Osteoblast (primary cell): ENCODE measurements at places on chromosomes 4 and X.

DNA sequence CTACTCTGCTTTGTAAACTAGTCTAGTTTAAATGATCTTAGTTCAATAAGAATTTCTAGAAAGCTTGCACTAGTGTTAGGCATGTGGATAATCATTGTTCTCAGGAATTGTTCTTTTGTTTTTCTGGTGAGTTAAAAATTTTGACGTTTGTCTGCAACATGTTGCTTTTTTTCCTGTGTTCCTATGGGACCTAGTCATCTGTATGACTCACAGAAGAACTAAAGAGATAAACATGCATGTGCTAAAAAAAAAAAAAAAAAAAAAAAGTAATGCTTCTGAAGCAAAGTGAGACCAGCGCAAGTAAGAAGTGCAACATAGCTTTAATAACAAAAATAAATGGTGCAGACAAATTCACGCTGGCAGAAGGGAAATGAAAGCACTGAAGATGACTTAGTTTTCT lies 471.2 kb downstream of the IQCM start:
- no peak overlapping the region for H3K27ac ChIP-seq
- H3K27me3 ChIP-seq = no peaks in the 10 kb centered on the region
- H3K36me3 ChIP-seq = no peaks in the 10 kb centered on the region
- no peak overlapping the region for H3K4me3 ChIP-seq

DNA sequence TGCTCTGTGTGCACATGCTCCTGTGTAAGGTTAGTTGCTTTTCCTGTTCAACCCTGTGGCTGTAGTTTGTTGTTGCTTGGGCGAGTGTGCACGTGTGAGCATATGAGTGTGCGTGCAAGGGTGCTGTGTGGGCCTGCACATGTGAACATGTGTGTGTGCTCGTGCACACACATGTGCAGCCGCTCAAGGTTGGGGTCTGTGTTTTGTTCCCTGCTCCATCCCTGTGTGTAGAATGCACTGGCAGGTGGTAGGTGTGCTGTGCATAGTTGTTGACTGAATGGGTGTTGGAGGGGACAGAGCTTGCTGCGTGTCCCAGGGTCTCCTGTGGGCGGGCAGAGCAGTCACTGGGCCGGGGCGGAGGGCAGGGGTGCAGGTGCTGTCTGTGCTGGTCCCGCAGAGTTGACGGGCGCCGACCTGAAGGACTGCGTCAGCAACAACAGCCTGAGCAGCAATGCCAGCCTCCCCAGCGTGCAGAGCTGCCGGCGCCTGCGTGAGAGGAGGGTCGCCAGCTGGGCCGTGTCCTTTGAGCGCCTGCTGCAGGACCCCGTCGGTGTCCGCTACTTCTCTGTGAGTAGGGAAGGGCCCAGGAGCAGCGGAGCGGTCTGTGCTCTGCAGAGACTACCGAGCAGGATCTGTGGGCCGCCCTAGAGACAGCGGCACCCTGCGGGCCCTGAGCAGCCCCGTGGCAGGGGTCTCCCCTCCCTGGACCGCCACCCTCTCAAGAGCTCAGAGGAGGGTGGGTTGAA lies 27.9 kb upstream of the HGFAC start:
- no peaks in the 10 kb centered on the region for H3K27me3 ChIP-seq
- no peak overlapping the region for H3K4me3 ChIP-seq
- no peaks in the 10 kb centered on the region for H3K36me3 ChIP-seq
- no peak overlapping the region for H3K27ac ChIP-seq

- H3K27ac ChIP-seq = no peak overlapping the region
- peak; percentile 47 for DNase-seq
- no peaks in the 10 kb centered on the region for H3K27me3 ChIP-seq
- no peak overlapping the region for H3K4me3 ChIP-seq
These were observed 2.1 kb downstream of the SASH3 start for GRCh38 chrX:129781680-129782495.

GRCh38 chr4:173591760-173592159 lies 61.7 kb upstream of the HAND2 start:
- no peak overlapping the region for H3K27ac ChIP-seq
- no peaks in the 10 kb centered on the region for H3K4me1 ChIP-seq
- no peak overlapping the region for H3K4me3 ChIP-seq
- DNase-seq = no peak
- no peaks in the 10 kb centered on the region for H3K27me3 ChIP-seq

DNA sequence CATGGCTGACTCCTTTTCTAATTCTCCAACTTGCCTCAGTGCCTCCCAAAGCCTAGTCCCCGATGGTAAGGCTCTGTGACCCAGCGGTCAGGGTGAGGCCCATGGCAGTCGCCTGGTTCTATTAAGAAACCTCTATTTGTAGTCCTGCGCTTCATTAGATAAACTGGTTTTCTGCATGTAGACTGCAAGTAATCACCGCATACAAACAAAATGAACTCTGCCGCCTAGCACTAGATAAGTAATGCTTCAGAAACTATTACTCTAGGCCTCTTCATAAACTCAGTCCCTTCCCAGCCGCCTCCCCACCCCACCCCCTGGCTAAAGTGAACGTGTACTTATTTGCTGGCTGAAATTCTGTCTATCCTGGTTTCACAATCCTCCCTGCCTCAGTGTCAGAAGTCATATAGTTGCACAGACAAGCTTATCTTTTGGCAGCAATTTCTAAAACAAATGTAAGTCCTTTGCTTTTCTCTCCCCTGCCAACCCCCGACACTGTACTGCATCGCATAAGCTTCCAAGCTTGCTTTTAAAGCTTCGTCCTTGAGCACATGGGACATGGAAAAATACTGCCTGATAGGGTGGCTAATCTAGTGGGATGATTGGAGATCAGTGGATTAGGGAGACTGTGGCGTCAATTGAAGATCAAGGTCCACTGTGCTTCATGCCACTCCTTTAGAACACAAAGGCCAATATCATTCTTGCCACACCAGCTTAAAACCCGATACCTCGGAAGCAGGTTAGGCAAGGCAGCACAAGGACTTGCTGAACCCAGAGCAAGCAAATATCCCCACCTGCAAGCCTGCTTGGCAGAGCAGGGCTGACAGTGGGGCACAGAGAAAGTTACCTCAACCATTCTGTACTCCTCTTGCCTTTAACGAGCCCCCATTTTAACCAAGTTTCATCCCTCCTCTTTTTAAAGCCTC lies 125.8 kb downstream of the IRF2 start:
- no peaks in the 10 kb centered on the region for H3K36me3 ChIP-seq
- H3K4me3 ChIP-seq = no peak overlapping the region
- H3K27ac ChIP-seq = no peak overlapping the region
- H3K27me3 ChIP-seq = no peaks in the 10 kb centered on the region

DNA sequence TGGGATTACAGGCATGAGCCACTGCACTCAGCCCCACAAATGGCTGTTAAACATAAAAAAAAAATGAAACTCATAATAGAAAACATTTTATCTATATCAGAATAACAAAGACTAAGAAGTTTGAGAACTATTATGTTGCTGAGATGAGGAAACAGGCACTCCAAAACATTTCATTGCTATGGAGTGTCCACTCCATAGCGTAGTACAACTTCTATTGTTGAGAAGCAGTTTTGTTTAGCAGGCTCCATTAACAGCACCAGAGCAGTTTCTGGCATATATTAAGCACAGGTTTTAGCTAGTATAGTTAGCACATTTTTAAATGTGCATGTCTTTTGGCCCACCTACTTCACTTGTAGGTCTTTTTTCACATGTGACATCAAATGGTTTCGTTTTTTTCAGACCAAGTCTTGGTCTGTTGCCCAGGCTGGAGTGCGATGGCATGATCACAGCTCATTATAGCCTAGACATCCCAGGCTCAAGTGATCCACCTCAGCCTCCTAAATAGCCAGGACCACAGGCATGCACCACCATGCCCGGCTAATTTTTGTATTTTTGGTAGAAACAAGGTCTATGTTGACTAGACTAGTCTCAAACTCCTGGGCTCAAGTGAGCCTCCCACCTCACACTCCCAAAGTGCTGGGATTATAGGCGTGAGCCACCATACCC lies 5.8 kb downstream of the HMGB2 start:
- H3K4me1 ChIP-seq = peaks cover 19% of the 10 kb centered on the region
- no peak overlapping the region for H3K27ac ChIP-seq
- no peak for DNase-seq
- H3K4me3 ChIP-seq = no peak overlapping the region

DNA sequence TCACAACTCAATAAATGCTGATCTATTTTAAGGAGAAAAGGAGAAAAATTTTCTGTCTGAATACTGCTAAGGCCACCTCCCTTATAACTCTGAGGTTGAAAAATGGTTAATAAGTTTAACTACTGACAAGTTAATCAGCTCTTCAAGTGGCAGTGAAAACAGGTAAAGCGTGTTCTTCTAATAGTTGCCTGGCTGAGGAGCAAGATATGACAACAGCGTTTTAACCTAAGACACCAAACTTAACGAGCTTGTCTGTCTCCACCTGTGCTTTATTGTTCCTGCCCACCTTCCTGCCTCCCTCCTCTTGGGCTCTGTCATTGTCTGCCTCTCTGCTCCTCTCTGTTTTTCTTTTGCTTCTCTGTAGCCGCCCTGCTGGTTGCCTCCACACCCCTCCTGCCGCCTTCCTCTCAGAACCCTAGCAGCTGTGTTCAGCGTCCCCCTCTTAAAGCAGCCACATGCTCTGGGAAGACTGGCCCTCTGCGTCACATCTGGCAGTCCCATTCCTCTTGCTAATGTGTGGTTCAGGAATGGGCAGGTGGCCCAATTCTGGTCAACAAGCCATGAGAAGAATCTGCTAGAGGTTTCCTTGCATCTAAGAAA lies 4.3 kb upstream of the TSPAN5 start:
- H3K4me3 ChIP-seq = no peak overlapping the region
- no peaks in the 10 kb centered on the region for H3K27me3 ChIP-seq
- no peak overlapping the region for H3K27ac ChIP-seq
- H3K36me3 ChIP-seq = no peaks in the 10 kb centered on the region
- no peak for DNase-seq
- H3K4me1 ChIP-seq = peaks cover 15% of the 10 kb centered on the region

DNA sequence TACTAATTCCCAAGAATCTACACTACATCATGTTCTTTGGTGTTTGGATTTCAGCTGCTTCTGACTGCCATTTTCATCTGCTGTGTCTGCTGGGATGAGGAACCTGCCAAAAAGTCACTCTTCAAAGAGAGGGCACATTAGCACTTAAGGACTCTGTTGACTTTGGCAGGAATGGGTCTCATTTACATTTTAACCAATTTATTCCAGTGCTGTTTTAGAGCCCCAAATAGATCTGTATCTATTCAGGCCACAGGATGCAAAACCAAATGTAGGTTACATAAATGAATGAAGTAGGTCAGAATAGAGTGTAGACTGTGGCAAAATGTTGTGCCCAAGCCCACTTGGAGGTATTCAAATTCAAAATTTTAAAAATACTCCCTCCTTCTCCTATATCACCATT lies 14.4 kb downstream of the TXK start:
- no peak for DNase-seq
- peaks cover 10% of the 10 kb centered on the region for H3K27me3 ChIP-seq
- no peaks in the 10 kb centered on the region for H3K4me1 ChIP-seq
- H3K27ac ChIP-seq = no peak overlapping the region

GRCh38 chrX:150269605-150270254 lies 93.4 kb upstream of the MAMLD1 start:
- no peaks in the 10 kb centered on the region for H3K27me3 ChIP-seq
- no peak overlapping the region for H3K27ac ChIP-seq
- H3K4me1 ChIP-seq = no peaks in the 10 kb centered on the region
- H3K36me3 ChIP-seq = no peaks in the 10 kb centered on the region
- H3K4me3 ChIP-seq = no peak overlapping the region

DNA sequence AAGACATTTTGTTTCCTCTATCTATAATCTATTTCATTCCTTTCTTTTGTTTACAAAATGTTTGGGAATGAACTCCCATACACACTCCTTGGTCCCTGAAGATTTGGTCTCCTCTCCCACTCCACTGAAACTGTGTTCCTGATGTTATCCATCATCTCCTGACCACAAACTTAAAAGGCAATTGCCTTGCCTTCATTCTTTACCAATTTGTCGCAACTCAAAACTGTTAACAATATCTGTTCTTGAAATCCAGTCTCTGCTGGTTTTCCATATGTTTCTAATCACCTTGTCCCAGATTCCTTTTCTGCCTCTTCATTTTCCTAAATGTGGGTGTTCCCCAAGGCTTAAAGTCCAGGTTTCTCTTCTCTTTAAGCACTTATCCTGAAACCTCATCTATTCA lies 262.2 kb upstream of the TTC29 start:
- no peak for DNase-seq
- no peaks in the 10 kb centered on the region for H3K36me3 ChIP-seq
- no peak overlapping the region for H3K27ac ChIP-seq
- no peak overlapping the region for H3K4me3 ChIP-seq
- H3K27me3 ChIP-seq = no peaks in the 10 kb centered on the region

- H3K27me3 ChIP-seq = no peaks in the 10 kb centered on the region
- H3K27ac ChIP-seq = no peak overlapping the region
- no peaks in the 10 kb centered on the region for H3K4me1 ChIP-seq
- H3K36me3 ChIP-seq = no peaks in the 10 kb centered on the region
These were observed 392.6 kb upstream of the FTHL17 start for GRCh38 chrX:31464306-31464915.

GRCh38 chr4:183602557-183603027 lies 56.4 kb downstream of the RWDD4 start:
- no peaks in the 10 kb centered on the region for H3K4me1 ChIP-seq
- no peaks in the 10 kb centered on the region for H3K36me3 ChIP-seq
- no peaks in the 10 kb centered on the region for H3K27me3 ChIP-seq
- no peak overlapping the region for H3K27ac ChIP-seq

- peak overlapping the region; percentile 59 for H3K27ac ChIP-seq
- peaks cover 17% of the 10 kb centered on the region for H3K4me1 ChIP-seq
- H3K36me3 ChIP-seq = no peaks in the 10 kb centered on the region
- no peak overlapping the region for H3K4me3 ChIP-seq
- no peaks in the 10 kb centered on the region for H3K27me3 ChIP-seq
- DNase-seq = peak; percentile 43
These were observed 475.5 kb upstream of the ADGRL3 start for GRCh38 chr4:60724623-60725022.

DNA sequence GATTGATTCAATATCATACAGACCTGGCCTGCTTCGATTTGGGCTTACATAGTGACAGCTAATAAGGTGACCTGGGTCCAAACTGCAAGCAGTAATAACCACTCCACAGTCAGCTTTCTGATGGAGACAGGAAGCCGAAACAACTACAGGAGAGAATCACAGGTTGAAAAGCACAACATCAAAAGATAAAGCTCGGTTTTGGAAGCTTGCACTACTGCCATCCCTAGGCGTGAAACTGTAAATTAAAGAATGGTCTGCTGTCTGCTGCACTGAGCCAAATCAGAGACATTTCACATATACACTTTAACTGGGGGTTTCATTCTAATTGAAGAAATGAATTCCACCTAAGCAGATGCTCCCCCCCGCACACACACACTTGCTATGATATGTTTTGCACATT lies 116.3 kb downstream of the DHX15 start:
- H3K4me1 ChIP-seq = peaks cover 16% of the 10 kb centered on the region
- H3K27me3 ChIP-seq = peaks cover 46% of the 10 kb centered on the region
- H3K27ac ChIP-seq = no peak overlapping the region

- no peaks in the 10 kb centered on the region for H3K27me3 ChIP-seq
- H3K36me3 ChIP-seq = no peaks in the 10 kb centered on the region
- peak overlapping the region; percentile 73 for H3K27ac ChIP-seq
- H3K4me3 ChIP-seq = peak overlapping the region; percentile 1
- DNase-seq = no peak
These were observed 147.1 kb downstream of the CPEB2 start for GRCh38 chr4:15149234-15149838.

- no peaks in the 10 kb centered on the region for H3K4me1 ChIP-seq
- H3K27me3 ChIP-seq = no peaks in the 10 kb centered on the region
- H3K4me3 ChIP-seq = no peak overlapping the region
- H3K36me3 ChIP-seq = no peaks in the 10 kb centered on the region
These were observed 125.0 kb downstream of the TEX13C start for GRCh38 chrX:125444659-125445058.

- H3K27me3 ChIP-seq = no peaks in the 10 kb centered on the region
- H3K27ac ChIP-seq = no peak overlapping the region
- H3K36me3 ChIP-seq = no peaks in the 10 kb centered on the region
- peaks cover 5% of the 10 kb centered on the region for H3K4me1 ChIP-seq
These were observed 1414.7 kb upstream of the TENM3 start for GRCh38 chr4:180828455-180829018.

- H3K4me3 ChIP-seq = no peak overlapping the region
- no peaks in the 10 kb centered on the region for H3K4me1 ChIP-seq
These were observed 226.1 kb upstream of the ANXA3 start for GRCh38 chr4:78325271-78326157.
